Naive B cell (primary cell): ENCODE measurements at places on chromosomes 7 and 10.

DNA sequence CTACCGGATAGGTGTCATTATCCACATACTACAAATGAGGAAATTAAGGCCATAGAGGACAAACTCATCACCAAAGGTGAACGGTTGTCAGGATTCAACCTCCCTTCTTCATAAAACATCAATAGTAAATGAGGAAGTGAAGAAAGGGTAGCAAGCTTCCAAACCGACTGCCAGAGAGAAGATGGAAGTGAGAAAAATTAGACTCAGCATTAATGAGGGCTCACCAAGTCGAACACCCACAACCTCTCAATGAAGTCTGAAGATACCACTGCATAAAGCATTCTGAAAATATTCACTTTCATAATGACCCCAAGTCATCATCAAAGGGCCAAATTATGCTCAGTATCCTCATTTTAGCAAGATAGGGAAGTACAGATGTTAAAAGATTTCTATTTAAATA, 29.6 kb downstream of the ABCB4 start:
- DNase-seq = peak; percentile 38

DNA sequence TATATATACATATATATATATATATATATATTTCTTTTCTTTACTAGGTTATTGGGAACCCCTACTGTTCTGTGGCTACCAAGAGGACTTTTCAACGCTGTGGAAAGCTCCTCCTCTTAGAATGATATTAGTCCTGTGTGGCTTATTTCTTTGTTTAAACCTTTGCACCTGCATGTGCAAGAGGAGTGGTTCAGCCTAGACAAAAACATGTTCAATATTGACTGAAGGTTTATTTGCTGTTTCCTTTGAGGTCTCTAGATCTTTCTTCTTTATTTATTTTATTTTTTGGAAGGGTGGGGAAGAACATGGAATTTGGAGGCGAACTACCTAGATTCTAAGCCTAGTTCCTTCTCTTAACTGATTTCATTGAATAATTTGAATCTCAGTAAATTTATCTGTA, 118.1 kb downstream of the GNAT3 start:
- no peaks in the 10 kb centered on the region for H3K36me3 ChIP-seq
- H3K4me1 ChIP-seq = no peaks in the 10 kb centered on the region
- no peak overlapping the region for H3K4me3 ChIP-seq
- H3K27me3 ChIP-seq = no peaks in the 10 kb centered on the region
- no peak for DNase-seq
- H3K27ac ChIP-seq = no peak overlapping the region

GRCh38 chr10:109993551-109994330, 14.0 kb upstream of the ADD3 start:
- H3K27ac ChIP-seq = no peak overlapping the region
- H3K4me3 ChIP-seq = no peak overlapping the region
- H3K36me3 ChIP-seq = no peaks in the 10 kb centered on the region
- H3K27me3 ChIP-seq = no peaks in the 10 kb centered on the region
- DNase-seq = no peak

DNA sequence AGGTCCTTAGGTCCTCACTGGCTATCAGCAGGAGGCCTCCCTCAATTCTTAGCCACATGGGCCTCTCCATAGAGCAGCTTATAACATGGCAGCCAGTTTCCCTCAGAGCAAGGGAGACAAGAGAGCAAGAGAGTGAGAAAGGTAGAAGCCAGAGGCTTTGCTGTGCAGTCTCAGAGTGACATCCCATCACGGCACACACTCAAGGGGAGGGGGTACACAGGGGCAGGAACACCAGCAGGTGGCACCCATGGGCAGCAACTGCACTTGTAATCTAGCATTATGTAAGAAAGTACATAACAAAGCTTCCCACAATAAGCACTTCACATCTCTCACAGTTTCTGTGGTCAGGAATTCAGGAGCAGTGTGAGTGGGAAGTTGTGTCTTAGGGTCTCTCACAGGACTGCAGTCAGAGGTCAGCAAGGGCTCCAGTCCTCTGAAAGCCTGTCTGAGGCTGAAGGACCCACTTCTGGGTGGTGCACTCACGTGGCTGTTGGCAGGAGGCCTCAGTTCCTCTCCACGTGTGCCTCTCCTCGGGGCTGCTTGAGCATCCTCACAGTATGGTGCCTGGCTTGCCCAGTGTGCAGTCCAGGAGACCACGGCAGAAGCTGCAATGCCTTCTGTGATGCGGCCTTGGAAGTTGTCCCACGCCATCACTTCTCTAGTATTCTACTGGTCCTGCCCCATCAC, 159.4 kb downstream of the OAT start:
- H3K4me3 ChIP-seq = no peak overlapping the region
- no peaks in the 10 kb centered on the region for H3K27me3 ChIP-seq
- no peak for DNase-seq
- no peaks in the 10 kb centered on the region for H3K36me3 ChIP-seq

GRCh38 chr10:109966961-109967738, 40.6 kb upstream of the ADD3 start:
- H3K4me1 ChIP-seq = no peaks in the 10 kb centered on the region
- no peaks in the 10 kb centered on the region for H3K27me3 ChIP-seq
- no peak overlapping the region for H3K4me3 ChIP-seq
- H3K36me3 ChIP-seq = no peaks in the 10 kb centered on the region
- no peak for DNase-seq

DNA sequence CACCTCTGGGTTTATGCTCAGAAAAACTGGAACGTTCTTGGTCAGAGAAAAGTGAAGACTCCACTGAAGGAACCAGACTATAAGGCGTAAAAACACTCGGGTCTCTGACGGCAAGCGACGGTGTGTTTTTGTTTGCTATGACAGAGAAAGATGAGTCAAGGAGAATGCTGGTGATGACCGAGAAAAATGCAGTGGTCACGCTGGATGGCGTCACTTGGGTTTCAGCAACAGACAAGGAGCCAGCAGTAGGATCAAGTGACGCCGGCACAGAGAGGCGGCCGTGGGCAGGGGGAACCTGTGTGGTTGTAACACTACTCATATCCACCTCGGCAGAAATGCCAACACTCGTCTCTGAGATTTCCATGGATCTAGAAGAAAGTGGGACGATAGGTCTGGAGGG, 63.4 kb downstream of the KIAA1549 start:
- no peak overlapping the region for H3K4me3 ChIP-seq
- no peaks in the 10 kb centered on the region for H3K27me3 ChIP-seq
- DNase-seq = no peak
- H3K36me3 ChIP-seq = no peaks in the 10 kb centered on the region

GRCh38 chr7:131061158-131061557, 266.5 kb upstream of the MKLN1 start:
- H3K27ac ChIP-seq = no peak overlapping the region
- peaks cover 10% of the 10 kb centered on the region for H3K36me3 ChIP-seq

GRCh38 chr10:50615658-50616057, 8.1 kb downstream of the SGMS1 start:
- no peak overlapping the region for H3K4me3 ChIP-seq
- no peaks in the 10 kb centered on the region for H3K36me3 ChIP-seq
- H3K27ac ChIP-seq = peak overlapping the region; percentile 1
- H3K4me1 ChIP-seq = peaks cover 47% of the 10 kb centered on the region
- no peaks in the 10 kb centered on the region for H3K27me3 ChIP-seq

DNA sequence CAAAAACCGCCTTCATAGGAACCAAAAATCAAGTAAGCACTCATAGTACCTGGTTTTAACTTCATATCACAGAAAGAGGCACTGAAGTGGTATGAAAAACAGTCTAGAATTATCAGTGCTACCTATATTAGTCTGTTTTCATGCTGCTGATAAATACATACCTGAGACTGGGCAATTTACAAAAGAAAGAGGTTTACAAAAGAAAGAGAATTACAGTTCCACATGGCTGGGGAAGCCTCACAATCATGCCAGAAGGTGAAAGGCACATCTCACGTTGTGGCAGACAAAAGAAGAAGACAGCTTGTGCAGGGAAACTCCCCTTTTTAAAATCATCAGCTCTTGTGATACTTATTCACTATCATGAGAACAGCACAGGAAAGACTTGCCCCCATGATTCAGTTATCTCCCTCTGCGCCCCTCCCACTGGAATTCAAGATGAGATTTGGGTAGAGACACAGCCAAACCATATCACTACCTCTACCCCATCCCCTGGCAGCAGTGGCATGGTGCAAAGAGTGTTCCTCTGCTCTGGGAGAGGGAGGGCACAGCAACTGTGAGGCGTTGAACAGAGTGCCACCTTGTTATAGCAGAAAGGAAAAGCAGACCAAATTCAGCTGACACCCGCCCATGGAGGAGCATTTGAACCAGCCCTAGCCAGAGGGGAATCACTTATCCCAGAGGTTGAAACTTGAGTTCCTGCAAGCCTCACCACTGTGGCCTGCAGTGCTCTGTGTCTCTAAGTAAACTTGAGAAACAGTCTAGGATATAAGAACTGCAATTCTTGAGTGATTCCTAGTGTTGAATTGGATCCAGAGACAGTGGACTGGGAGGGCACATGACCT, 61.9 kb upstream of the PTPRZ1 start:
- peaks cover 12% of the 10 kb centered on the region for H3K36me3 ChIP-seq
- H3K4me1 ChIP-seq = no peaks in the 10 kb centered on the region
- H3K4me3 ChIP-seq = no peak overlapping the region
- no peak overlapping the region for H3K27ac ChIP-seq

- H3K4me3 ChIP-seq = no peak overlapping the region
- no peak for DNase-seq
- H3K4me1 ChIP-seq = peaks cover 4% of the 10 kb centered on the region
- H3K36me3 ChIP-seq = no peaks in the 10 kb centered on the region
Measured at GRCh38 chr10:90589825-90590224, 268.0 kb downstream of the HTR7 start.

- H3K4me3 ChIP-seq = peak overlapping the region; percentile 11
- no peaks in the 10 kb centered on the region for H3K36me3 ChIP-seq
- no peak for DNase-seq
- H3K27me3 ChIP-seq = peaks cover 27% of the 10 kb centered on the region
Measured at GRCh38 chr7:51274001-51274400, 42.6 kb downstream of the COBL start.

- no peak for DNase-seq
- no peak overlapping the region for H3K27ac ChIP-seq
- no peaks in the 10 kb centered on the region for H3K36me3 ChIP-seq
- peaks cover 22% of the 10 kb centered on the region for H3K27me3 ChIP-seq
- no peaks in the 10 kb centered on the region for H3K4me1 ChIP-seq
- H3K4me3 ChIP-seq = no peak overlapping the region
Measured at GRCh38 chr7:26515314-26515842, 223.7 kb downstream of the SNX10 start.

GRCh38 chr7:44244282-44244681, 43.5 kb downstream of the YKT6 start:
- H3K36me3 ChIP-seq = no peaks in the 10 kb centered on the region
- DNase-seq = peak; percentile 15
- no peak overlapping the region for H3K27ac ChIP-seq

DNA sequence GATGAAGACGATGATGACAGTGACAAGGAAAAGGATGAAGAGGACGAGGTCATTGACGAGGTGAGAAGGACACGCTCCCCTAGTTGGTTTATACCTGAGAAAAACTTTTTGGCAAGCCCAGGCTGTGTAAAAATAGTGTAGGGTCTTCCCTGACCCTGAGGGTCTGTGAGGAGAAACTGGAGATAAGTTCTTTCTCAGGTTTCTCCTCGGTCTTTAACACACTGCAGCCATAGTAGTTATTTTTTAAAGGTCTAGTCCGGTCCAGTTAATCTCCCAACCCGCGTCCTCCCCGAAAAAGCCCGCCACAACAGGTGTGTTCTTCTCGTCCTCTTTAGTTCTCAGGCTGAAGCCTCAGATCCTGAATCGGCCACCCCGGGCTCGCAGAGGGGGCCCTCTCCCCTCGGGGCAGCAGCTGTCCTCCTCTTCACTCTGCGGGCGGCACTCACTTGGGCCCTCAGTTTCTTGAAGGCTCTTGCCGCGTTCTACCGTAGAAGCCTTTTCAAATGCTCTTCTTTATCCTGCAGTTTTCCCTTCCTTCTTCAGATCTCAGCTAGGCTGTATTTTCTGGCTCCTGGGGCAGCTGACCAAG, 411 bp downstream of the BCCIP start:
- H3K36me3 ChIP-seq = peaks cover 18% of the 10 kb centered on the region
- H3K27me3 ChIP-seq = no peaks in the 10 kb centered on the region
- no peak overlapping the region for H3K4me3 ChIP-seq

GRCh38 chr7:113936535-113936934, 17.7 kb upstream of the PPP1R3A start:
- H3K4me3 ChIP-seq = no peak overlapping the region
- DNase-seq = no peak
- H3K27me3 ChIP-seq = no peaks in the 10 kb centered on the region
- H3K36me3 ChIP-seq = no peaks in the 10 kb centered on the region

GRCh38 chr7:41661596-41661995, 41.3 kb downstream of the INHBA start:
- H3K27ac ChIP-seq = no peak overlapping the region
- H3K4me3 ChIP-seq = no peak overlapping the region
- H3K36me3 ChIP-seq = no peaks in the 10 kb centered on the region
- H3K4me1 ChIP-seq = no peaks in the 10 kb centered on the region
- no peak for DNase-seq
- peaks cover 26% of the 10 kb centered on the region for H3K27me3 ChIP-seq

DNA sequence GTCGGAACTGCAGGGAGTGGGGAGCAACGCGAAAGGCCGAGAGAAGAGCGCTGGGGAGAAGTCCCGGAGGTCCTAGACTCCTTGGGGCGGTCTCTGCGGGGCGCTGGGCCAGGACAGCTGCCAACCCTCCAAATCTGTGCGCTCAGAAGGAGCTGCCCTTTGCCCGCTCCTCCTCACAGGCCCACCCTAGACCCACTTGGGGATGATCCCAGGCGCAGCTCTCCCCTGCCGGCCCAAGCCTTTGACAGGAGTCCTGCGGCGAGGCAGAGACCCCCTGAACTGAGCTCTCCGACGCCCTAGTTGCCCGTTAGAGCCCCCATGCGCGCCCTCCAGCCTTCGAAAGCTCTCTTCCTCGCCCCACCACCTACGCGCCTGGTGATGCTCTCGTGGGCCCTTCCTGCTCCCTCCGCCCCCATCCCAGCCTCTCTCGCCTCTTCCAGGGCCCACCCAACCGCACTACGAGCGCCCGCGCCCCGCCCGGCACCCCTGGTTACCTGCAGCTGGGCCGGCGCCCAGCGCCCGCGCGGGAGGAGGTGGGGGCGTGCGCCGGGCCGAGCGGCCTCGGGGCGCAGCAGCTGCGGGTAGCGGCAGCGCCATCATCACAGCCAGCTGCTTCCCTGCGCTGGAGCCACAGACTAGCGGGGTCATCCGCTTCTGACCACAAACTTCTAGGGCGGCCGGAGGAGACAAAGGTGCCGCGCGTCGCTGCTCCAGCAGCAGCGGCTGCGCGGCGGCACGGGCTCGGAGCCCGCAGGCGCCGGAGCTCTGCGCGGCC, 353.4 kb downstream of the DNAJB6 start:
- H3K36me3 ChIP-seq = no peaks in the 10 kb centered on the region
- H3K4me1 ChIP-seq = peaks cover 8% of the 10 kb centered on the region
- no peak for DNase-seq
- H3K27me3 ChIP-seq = peaks cover 31% of the 10 kb centered on the region
- no peak overlapping the region for H3K4me3 ChIP-seq
- H3K27ac ChIP-seq = no peak overlapping the region

- H3K4me3 ChIP-seq = no peak overlapping the region
- no peaks in the 10 kb centered on the region for H3K4me1 ChIP-seq
- H3K27me3 ChIP-seq = no peaks in the 10 kb centered on the region
Measured at GRCh38 chr7:133888061-133888930, 238.8 kb upstream of the LRGUK start.
